KBM-7 (cell line): ENCODE measurements at places on chromosomes 6 and 20.

DNA sequence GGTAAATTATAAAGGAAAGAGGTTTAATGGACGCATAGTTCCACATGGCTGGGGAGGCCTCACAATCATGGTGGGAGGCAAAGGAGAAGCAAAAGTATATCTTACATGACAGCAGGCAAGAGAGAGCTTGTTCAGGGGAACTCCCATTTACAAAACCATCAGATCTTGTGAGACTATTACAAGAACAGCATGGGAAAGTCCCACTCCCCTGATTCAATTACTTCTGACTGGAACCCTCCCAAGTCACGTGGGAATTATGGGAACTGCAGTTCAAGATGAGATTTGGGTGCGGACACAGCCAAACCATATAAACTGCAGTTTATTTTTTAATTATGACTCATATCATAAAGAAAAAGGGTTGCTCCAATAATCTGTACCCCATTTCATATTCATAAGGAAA, 22.3 kb upstream of the HLA-DQA2 start:
- DNase-seq: no peak

DNA sequence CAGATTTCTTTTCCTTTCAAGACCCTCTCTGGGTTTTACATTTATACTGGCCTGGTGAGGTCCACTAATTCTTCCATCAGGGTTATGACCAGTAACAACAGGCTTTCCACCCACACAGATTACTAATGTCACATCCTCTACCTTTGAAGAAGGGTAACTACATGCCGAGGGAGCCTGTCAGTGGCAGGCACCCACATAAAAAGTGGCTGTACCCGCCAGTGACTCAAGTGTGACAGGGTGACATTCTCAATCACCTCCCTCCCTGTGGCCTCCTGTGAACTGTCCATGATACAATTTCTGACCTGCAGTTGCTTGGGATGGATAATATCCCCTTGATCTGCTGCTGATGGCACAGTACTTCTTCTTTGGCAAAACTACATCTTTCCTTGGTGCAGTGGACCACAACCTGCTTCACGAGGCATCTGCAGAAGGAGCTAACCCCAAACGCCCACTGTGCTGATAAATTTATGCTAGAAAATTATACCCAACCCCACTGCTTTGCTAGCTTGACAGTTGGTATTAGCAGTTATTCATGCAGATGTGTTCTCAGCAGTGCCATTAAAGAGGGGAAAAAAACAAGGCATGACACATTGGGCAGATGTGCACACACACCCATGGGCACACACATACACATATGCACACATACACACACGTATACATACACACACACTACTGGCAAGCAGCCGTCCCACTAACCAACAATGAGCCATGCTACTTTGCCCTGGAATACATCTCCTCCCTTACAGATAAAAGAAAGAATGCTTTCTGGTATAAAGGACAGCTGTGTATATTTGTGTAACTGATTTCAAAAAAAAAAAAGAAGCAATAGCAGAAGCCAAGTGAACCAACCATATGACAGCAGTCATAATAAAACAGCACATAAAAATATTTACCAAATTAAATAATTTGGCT, 20.8 kb downstream of the GFOD1 start:
- DNase-seq: no peak

DNA sequence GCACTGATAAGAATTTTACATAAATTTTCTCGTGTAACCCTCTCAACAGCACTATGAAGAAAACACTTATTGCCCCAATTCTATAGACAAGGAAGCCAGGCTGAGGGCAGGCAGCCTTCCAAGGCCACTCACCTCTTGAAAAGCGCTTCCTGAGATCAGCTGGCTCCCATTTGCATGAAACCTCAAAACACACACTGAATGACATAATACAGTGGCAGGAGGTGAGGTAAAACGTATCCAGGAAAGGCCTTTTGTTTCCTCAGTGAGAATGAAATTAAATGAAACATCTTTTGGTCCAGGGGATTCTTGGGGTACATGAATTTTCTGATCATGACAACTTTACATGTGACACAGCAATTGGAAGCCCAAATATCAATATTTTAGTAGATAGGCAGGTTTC, 112.5 kb downstream of the WDR27 start:
- peak; percentile 28 for DNase-seq

- peak; percentile 31 for DNase-seq
Measured at GRCh38 chr6:21604081-21604480, 10.5 kb downstream of the SOX4 start.
